ENCODE measurements at places on chromosomes 13 and 19.

DNA sequence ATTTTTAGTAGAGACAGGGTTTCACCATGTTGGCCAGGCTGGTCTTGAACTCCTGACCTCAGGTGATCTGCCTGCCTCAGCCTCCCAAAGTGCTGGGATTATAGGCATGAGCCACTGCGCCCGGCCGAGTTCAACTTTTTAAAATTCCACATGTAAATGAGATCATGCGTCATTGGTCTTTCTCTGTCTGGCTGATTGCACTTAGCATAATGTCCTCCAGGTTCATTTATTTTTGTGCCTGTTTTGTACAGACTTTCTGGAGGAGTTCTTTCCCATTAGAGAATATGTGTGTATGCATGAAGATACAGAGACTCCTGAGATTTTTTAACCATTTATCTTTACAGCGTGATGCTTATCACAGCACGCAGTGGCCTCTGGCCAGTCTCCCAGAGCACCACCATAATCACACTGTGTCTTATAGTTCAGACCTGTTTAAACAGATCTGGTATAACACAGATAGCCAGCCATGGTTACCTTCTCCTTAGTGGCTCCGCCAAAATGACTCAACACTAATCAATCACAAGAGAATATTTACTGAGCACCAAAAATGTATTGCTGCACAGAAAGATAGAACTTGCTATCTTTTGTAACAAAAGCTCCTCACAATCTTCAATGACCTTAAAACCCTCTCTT lies 11.4 kb upstream of the STARD13 start:
- no peak for DNase-seq

- DNase-seq = no peak
Measured at GRCh38 chr19:7153022-7153421, 83.5 kb downstream of the ZNF557 start.

DNA sequence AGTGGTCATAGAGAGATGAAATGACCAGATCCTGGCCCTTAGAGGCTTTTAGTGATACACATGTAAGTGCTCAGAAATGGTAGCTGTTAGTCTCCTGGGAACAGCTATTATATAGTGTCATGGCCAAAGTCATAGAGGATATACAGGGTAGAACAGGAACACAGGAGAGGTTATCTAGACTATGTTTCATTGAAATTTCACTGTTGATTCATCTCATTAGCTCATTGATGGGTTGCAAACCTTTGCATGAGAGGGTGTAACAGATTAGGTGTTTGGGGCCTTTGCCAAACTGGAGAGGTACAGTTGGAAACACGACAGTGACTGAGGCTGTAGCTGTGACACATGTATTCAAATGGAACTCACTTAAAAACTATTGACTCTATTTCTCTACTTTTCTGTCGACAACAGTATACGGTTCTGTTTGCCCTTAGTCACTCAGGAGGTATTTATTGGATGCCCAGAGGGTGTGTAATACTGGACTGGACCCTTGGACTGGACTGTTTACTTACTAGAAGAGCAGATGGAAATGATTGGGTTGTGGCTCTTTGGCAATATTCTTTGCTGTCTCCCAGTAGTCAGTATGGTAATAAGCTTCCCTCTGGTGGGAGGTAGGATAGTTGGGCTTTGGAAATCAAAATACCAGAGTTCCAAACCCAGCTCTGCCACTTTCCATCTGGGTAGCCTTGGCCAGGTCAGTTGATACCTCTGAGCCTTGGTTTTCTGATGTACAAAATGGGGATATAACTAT lies 29.8 kb downstream of the ARHGAP35 start:
- no peak for DNase-seq

- DNase-seq = no peak
Measured at GRCh38 chr13:52921194-52921593, 72.8 kb upstream of the PCDH8 start.

GRCh38 chr19:18967358-18968146 lies 26.5 kb upstream of the HOMER3 start:
- DNase-seq = peak; percentile 70

GRCh38 chr19:51688671-51689571 lies 4.2 kb upstream of the SPACA6 start:
- peak; percentile 97 for DNase-seq

GRCh38 chr13:98664510-98664909 lies 87.6 kb upstream of the STK24 start:
- DNase-seq = no peak

- no peak for DNase-seq
Measured at GRCh38 chr13:28872427-28873176, 52.5 kb downstream of the MTUS2 start.

- DNase-seq = no peak
Measured at GRCh38 chr13:24921881-24922280, 157.9 kb downstream of the RNF17 start.

- no peak for DNase-seq
Measured at GRCh38 chr13:30607908-30608307, 9.8 kb upstream of the USPL1 start.

DNA sequence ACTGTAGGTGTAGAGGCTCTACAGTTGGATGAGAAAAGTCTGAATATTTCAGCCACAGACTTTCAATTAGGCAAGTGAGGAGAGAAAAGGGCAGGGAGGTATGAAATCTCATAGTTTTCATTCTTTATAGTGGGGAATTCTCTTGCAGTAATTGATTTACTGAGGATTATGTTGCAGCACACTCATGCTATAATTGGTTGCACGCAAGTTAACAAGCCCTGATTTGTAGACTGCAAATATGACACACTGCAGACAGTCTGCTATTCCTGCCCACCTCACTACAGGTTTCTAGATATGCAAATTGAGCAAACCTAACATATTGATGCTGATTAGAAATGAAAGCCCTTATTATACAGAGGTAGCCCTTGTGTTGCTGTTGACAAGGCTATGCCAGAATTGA lies 139.4 kb downstream of the LHFPL6 start:
- DNase-seq = no peak

DNA sequence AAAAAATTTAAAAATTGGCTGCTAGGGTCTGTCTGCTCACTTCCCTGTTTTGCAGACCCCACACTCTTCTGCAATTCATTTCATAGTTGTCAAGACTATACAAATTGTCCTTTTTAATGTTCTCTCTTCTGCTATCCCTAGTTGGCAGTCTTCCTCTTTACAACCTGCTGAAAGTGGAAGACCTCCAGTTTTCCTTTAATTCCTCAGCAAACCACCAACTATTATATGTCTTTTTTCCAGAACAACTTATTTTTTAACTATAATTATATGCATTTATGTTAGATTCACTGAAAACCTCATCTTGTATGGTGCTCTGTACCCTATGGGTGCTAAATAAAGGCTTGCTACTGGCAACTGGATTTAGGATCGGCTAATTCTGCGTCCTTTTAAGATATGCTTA lies 1.1 kb upstream of the PHF11 start:
- no peak for DNase-seq

- peak; percentile 44 for DNase-seq
Measured at GRCh38 chr19:46860846-46861690, at the start of gene ARHGAP35. Gene ARHGAP35, plus strand, starts transcription at chr19:46860997. Its CDS starts 57,679 bp downstream, at chr19:46918676.

DNA sequence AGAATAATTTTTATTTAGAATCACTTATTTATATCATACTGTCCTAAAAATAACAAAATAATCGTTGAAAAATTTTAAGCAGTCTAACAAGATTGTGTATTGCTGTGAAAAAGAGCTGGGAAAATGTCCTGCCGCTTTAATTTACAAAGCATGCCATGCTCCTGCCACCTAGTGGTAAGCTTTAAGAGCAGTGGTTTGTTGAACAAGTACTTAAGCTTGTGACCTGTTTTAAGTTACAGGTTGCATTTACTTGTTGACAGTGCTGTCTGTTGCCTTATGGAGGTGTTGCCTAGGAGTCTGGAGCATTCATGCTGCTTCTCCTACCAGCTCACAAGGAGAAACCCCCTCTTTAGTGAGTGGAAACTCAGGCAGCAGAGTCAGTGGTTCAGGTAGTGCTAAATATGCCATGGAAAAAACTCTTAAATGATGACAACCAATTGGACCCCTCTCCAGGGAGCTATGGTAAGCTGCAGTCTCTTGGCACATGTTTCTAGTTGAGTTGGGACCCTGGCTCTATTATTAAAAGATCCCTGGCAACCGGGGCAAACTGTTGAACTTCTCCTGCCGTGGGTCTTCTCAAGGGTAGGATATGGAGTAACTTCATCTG lies 68.4 kb downstream of the SPATA13 start:
- peak; percentile 45 for DNase-seq

GRCh38 chr19:1266129-1266915 lies 2.8 kb upstream of the CIRBP start:
- peak; percentile 87 for DNase-seq

- no peak for DNase-seq
Measured at GRCh38 chr13:66559093-66559492, 671.0 kb downstream of the PCDH9 start.

- DNase-seq = peak; percentile 81
Measured at GRCh38 chr19:6271721-6272410, 7.9 kb downstream of the MLLT1 start.

- DNase-seq = no peak
Measured at GRCh38 chr19:49022116-49022515, 2.0 kb downstream of the CGB3 start.

DNA sequence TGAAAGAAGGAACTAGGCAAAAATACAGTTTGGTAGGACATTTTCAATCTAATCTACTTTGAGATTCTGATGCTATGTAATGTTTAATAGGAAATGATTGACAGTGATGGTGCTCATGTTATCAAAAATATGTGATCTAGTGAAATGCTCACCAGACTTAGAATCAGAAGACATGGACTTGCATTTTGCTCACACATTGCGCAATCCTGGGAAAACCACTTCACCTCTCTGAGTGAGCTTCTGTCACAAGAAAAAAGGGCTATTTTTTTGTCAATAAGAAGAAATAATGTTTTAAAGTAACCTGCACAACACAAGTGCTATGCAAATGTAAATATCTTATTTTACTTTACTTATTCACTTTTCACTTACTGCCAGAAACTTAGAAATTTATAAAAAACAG lies 380.9 kb upstream of the HTR2A start:
- no peak for DNase-seq

DNA sequence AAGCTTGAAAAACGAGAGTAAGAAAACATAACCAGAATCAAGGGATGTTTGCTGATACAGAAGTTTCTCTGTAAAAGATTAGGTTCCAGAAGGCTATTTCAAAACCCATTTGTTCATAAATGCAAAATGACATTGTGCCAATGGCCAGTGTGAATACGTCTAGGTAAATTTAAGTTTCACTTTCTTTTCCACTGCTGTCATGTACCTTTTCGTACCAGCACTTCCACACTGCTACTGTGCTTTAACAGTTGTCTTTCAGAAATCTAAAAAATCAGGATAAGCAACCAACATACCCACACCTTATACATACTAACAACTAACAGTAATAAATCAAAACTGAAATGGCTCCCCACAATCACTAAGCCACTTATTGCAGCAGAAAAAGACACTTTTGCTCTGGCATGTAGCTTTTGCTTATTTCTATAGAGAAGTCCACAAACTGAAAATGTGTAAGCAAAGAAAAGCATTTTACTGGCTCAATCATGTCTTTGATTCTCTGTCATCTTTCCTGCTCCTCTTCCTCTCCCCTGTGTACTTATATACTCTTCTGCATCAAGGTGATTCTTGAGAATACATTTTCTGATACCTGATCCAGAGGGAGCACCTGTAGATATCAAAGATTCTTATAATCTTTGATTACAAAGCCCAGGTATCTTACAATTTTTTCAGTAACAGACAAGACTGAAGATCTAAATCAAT lies 34.3 kb downstream of the ELF1 start:
- no peak for DNase-seq

DNA sequence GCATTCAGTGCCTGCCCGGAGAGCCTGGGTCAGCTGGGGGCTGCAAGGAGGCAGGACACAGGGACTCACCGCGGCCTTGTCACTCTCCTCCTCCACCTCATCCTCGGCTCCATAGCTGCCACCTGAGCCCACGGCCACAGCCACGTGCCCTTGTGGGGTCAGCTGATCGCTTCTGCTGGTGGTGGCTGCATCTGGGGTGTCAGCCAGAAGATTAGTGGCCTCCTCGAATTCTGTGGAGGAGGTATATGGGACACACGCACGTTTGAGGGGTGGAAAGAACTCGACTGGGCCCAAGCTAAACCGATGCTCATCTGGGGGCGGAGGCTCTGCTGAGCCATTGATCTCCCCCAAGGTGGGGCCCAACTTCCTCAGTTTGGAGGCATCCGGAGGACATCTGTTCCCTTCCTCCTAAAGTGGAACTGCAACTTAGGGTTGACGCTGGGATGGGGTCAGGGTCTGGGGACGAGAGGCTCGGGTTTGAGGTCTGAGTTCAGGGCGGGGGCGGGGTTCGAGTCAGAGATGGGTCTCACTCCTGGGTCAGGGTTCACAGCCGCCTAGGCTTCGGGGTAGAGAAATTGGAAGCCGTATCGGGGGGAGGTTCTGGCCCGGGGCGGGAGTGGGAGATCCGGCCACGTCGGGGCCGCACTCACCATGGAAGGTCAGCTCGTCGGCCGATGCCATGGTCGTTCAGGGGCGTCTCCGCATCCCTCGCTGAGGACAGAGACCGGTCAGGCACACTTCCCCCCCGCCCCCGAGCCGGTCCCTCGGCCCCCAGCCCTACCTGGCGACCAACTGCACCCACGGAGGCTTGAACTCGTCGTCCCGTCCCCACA lies 493 bp downstream of the YIPF2 start:
- no peak for DNase-seq

DNA sequence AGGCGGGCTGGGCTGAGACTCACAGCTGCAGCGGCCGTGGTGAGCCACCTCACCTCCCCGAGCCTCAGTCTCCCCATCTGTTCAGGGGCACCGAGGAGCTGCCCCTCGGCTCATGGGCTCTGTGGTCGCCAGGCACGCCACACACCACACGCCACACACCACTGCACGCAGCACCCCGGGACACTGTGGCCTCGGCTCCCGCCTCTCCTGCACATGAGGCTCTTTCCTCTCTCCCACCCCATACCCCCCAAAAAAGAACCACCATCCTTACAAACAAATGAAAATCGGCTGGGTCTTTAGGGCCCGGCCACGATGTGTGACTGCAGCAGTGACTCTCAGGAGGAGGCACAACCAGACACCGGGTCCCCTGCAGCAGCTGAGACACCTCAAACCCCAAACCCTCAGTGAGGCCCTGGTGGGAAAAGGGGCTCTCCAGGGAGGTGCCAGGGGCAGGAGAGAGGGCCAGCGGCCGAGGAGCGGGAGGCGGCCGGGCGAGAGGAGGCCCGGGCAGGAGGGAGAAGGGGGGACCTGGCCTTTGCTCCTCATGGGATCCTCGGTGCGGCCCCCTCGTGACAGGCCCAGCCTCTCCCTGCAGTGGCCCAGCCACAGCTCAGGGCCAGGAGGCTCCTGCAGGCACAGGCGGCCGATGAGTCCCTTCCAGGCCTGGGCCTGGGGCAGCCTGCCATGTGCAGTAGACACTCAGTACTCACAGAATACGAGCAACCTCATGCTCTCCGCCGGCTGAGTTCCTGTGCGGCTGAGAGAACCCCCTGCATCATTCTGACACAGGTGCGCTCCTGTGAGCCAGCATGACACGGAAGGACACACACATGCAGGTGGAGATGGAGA lies 66.3 kb downstream of the RASA3 start:
- DNase-seq = no peak

GRCh38 chr19:49939721-49940481 lies 10.6 kb upstream of the NUP62 start:
- DNase-seq = no peak

GRCh38 chr13:30915691-30916541 lies 9.8 kb downstream of the MEDAG start:
- DNase-seq = no peak

GRCh38 chr13:25469169-25469525 lies 97.4 kb downstream of the ATP8A2 start:
- no peak for DNase-seq
